ENCODE measurements at places on chromosomes 12 and 14.
A peak's percentile ranks its signal among the peaks of the same experiment; 100 is the strongest.

DNA sequence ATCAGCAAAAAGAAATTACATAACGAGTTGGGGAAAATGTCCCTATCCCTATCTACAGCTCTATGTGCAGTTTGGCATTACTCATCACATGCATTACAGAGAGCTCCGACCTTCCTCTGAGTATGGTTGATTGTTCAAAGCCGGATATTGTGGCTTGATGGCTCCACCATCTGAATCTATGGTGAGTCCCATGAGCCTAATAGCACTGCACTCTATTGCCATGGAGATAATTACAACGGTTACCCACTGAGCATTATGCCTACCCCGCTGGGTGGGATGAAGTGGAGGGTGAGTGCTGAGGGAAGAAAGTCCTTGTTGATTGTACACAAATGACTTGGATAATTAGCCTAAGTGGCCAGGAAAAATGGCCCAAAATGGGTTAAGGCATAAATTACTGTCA, 800.5 kb downstream of the NRXN3 start:
- no peak for DNase-seq

GRCh38 chr12:110936367-110937103, 16.2 kb upstream of the MYL2 start:
- no peak for DNase-seq

DNA sequence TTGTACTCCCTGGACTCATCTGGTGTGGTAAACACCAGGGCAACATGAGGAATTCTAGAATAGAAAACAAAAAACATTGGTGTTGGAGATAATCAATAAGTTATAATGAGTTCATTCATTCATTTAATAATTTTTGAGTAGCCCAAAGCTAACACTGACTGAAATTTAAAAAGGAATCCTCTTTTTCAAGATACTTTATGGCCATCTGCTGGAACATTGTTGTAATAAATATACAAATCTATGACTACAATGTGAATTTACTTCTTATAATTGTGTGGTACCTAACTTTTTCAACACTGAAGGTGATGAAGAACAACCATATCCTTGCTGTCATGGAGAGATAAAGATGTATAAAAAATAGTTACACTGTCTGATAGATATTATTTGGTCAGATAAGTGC, 687.3 kb upstream of the MIS18BP1 start:
- no peak for DNase-seq

GRCh38 chr14:48876806-48877340, 709.3 kb downstream of the RPS29 start:
- no peak for DNase-seq

DNA sequence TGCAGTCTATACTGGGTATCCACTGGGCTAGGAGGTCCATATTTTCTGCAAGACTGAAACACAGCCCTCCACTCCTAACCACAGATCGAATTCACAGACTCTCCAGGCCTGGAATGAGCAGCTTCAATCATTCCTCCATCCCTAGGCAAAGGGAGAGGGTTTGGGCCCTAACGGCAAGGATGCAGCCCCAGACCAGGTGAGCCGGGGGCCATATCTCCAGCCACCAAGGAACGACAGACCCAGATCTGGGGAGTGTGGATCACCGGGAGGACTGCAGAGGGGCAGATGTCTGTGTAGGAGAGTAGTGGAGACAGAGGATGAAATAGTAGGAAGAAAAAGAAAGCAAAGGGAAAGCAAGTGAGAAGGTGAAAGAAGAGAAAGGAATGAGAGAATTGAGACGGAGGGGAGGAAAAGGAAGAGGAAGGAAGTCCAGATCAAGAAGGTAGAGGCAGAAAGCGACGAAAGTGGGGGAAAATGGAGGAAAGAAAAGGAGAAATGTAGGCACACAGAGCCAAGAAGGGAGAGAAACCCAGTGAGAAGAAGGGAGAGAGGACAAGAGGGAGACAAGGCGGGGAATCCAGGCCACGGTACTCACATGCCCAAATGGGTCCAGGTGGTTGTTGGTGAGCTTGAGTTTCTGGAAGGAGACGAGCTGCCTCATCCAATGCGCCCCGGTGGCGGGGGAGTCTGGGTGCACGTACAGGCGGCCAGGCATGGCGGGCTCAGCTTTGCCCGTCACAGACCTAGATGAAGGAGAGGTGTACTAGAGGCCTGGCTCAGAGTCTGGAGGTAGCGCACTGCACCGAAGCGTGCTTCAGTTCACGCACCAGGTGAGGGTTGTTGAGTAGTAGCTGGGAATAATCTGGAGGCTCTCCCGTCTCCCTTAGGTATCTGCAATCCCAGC, 7.7 kb downstream of the TBX5 start:
- DNase-seq, result no peak

- DNase-seq, result no peak
These were observed 7.1 kb upstream of the OAS2 start for GRCh38 chr12:112971248-112971647.

DNA sequence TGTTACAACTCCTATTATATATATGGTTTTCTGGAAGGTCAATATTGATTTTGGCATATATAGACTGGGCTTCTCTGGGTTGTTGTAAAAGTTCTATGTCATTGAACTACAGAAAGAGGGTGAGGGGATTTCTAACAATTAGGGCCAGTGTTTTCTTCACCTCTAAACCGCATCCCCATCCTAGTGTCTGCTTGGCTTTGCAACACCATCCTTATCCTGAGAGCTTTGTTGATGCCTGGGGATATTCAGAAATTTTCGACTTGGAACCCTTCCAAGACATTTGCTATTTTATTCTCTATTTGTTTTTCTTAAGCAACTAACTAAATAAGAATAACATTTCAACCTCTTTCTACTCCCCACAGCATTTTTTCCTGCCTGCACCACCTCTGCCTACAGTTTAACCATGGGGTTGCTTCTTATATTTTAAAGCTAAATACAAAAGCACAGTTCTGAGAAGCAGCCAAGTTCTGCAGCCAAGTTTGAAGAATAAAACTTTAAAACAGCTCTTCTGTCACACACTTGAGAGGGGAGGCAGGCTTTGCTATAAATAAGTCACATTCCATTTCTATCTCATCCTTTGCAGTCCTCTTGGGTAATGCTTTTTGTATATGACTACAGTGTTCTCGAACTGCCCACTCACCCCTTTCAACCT, 53.4 kb downstream of the RGS6 start:
- DNase-seq, result no peak

DNA sequence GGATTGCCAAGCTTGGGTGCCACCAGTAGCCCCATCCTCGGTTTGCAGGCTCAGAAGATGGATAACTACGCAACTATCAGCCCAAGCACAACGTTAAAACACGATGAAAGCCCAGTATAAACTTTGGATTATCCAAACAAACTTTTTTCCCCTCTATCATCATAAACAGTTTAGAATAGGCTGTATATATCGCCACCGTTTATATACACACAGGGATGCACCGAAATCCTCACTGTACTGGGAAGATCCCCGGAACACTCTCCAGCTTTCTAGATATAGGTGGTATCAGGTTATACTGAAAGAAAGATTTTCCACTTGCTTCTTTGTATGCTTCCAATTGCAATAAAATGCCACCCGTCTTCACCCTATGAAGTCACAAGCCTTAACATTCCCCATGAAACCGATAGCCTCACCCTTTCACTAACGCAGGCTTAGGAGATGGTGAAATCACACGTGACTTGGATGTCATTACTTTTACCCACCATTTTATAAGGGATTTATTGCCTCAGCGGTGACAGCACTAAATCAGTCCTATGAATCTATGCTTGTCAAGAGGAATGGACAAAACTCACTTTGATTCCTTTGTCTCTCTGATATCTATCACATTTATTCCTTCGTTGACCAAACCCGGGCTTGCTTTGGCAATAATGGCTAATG, 207.6 kb upstream of the FOXN3 start:
- no peak for DNase-seq

- DNase-seq, result no peak
These were observed 266.3 kb downstream of the ZFP36L1 start for GRCh38 chr14:68526512-68527091.

DNA sequence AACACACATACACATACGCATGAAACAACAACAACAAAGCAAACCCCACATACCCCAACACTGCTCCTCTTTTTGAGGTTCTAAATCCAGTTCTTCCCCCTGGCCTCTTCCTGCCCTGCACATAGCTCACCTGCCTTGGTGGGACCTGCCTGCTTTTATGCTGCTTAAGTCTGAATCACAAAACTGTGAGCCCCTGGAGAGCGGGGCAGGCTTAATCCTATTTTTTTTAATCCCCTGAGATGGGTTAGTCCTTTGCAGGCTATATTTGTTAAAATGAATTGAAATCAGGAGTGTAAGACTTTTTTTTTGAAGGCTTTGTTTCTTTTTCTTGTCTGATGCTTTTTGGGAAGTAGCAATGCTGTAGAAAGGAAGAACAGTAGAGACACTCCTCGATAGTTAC, 84.6 kb upstream of the MAX start:
- no peak for DNase-seq

DNA sequence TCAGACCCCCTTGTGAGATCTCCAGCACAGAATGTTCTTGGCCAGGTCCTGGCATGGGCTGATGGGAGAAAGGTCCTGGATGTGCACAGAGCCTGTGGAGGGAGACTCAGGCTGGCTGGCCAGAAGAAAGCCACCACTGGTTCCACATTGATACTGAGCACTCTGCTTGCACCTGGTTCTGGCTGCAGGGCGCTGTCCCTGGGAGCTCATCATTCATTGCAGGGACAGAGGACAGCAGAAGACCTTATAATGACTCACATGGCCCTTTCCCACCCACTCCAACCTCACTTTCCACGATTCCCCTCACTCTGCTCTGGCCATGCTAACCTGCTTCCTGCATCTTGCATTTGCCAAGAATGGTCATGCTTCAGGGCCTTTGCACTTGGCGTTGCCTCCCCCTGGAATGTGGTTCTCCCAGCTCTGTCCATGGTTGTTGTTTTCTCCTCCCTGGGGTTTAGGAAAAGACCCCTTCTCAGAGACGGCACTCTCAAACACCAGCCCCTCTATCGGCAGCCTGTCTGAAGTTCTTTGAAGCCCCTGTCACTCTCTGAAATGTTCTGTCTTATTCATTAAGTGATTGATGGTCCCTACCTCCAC, 10.3 kb downstream of the KRT7 start:
- DNase-seq, result no peak

- DNase-seq, result no peak
These were observed 411.6 kb downstream of the BCAT1 start for GRCh38 chr12:24537083-24537860.

GRCh38 chr14:68397822-68398221, 395.0 kb downstream of the ZFP36L1 start:
- no peak for DNase-seq

DNA sequence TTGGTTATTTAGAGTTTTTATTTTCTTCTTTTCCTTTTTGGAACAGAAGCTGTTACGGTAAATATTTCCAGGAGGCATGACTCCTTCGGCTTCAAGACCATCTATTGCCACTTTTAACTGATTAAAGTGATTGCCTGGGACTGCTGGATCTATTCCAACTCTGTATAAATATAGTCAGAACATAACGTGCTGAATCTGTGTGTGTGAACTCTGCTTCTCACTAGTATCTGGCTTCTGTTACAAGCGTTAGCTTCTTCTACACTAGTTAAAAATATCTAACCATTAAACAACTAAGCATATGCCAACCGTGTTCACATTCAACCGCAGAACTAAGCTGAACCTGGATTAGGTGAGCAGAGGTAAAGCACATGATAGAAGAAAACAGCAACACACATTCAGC, 49.0 kb downstream of the TMTC1 start:
- DNase-seq, result no peak

DNA sequence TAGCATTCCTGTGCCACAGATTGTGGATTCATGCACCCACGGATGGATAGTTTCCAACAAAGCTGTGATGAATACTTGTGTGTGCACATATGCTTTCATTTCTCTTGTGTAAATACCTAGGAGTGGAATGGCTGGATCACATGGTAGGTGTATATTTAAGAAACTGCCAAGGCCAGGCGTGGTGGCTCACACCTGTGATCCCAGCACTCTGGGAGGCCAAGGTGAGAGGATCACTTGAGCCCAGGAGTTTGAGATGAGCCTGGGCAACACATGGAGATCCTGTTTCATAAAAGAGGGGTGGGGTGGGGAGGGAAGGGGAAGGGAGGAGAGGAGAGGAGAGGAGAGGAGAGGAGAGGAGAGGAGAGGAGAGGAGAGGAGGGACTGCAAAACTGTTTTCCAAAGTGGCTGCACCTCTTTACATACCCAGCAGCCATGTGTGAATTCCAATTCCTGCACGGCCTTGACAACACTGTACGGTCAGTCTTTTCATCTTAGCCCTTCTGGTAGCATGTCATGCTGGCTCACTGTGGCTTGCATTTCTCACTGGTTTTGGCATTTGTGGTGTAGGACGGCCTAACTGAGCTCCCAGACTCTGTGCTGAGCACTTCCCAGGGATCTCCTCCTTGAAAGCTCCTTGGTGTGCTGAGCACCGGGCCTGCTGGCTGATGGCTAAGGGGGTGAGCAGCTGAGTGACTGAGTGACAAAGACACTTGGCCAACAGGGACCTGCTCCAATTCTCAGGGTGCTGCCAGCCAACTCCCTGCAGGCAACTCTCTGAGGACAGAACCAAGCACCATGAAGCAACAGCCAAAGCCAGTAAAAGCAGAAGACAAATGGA, 27.9 kb downstream of the SYNE3 start:
- no peak for DNase-seq

GRCh38 chr12:119828300-119828699, 48.8 kb downstream of the CIT start:
- DNase-seq, result peak; percentile 8

- no peak for DNase-seq
These were observed 284.2 kb upstream of the CAND1 start for GRCh38 chr12:66984962-66985361.

GRCh38 chr14:83709116-83709515, 1820.8 kb upstream of the FLRT2 start:
- DNase-seq, result no peak

DNA sequence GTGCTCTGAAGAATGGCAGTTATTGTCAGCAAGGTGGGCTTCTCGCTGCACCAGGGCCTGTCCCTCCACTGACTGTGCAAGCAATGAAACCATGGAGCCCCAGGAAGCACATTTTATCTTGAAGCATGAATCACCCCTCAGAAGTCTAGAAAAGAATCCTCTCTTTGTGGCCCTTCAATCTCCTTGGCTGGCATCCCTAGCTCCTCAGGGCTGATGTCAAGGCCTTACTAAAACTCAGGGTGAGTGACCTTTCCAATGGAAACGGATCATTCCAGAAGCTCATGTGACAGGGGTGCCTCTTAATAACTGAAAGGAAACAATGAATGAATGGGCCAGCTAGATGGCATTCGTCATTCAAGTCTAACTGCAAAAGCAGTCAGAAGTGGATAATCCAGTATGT, 22.3 kb upstream of the PLEKHH1 start:
- DNase-seq, result no peak

- DNase-seq, result peak; percentile 43
These were observed 19.7 kb downstream of the PLEKHG3 start for GRCh38 chr14:64723691-64724577.

DNA sequence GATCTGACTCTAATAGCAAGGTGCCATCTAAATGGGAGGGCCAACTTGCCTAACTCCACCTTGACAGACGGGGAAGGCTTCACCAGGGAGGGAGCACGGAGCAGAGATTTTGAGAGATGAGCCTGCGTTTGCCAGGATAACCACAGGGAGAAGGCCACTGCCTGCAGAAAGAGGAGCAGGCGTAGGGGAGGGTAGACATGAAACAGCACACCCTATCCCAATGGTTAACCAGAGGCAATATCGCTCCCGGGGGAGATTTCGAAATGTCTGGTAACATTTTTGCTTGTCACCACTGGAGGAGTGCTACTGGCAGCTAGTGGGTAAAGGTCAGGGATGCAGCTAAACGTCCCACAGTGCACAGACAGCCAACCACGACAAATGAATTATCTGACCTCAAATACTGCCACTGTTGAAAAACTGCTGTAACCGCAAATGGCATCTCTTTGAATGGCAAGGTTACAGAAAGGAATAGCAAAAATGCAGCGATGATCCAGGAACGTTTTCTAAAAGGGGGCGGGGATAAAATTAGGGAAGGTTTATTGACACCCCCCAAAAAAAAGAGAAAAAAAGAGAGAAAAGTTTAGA, 126.0 kb upstream of the ATF7IP start:
- DNase-seq, result peak; percentile 59
